Natural killer cell (primary cell): ENCODE measurements at places on chromosomes 3 and 15. TPM values are rescaled to one million over a fixed set of nuclear protein-coding genes. Genes with fewer than 3 reads are reported as not detected.

Gene CORO2B
- total RNA-seq = not detected

Gene C2CD4B
- 0.75 TPM for total RNA-seq

Gene TRIM71
- total RNA-seq = not detected

Gene TRNT1
- total RNA-seq = 41.9 TPM

Gene MRPL47
- total RNA-seq = 23.2 TPM

Gene MST1R
- total RNA-seq = 2.2 TPM

Gene TEX264
- 41.1 TPM for total RNA-seq

Gene TBC1D23
- 38.8 TPM for total RNA-seq

Gene ADPGK
- total RNA-seq = 99.8 TPM

Gene RYR3
- total RNA-seq = 0.09 TPM

Gene JMJD7
- total RNA-seq = 36.4 TPM

Gene ZMYND10
- total RNA-seq = 6.3 TPM

Gene CISH
- 2.4 TPM for total RNA-seq
